Osteocyte (in vitro differentiated cells): ENCODE measurements at places on chromosomes 2 and 18. TPM values are rescaled to one million over a fixed set of nuclear protein-coding genes. Genes with fewer than 3 reads are reported as not detected.

Gene ALPG
- total RNA-seq: not detected in 2 replicates

DNA sequence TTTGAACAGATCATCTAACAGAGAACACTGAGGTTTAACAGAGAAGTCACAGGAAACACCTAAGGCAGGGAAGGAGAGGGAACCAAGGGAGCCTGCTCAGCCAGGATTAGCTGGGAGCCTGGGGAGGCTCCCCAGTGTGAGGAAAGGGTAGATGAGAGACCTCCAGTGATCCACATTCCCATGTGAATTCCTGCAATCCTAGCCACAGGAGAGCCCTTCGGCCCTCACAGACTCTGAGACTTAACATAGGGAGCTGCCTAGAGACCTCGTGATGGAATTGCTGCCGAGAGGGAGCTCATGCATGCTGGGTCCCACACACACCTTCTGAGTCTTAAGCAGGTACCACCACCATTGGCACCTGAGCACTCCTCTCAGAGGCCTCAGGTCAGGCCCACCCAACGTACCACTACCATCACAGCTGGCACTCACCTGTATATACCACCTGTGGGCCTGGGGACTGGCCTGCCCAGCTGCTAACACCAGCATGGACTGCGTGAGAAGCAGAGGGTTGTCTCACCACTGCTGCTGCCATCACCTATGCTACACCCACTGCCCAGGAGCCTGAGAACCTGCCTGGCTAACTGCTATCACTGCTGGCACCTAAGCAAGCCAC, 225.9 kb upstream of the RASGRP3 start:
- DNase-seq: no peak
- H3K4me1 ChIP-seq: no peaks in the 10 kb centered on the region
- H3K27me3 ChIP-seq: no peaks in the 10 kb centered on the region
- peaks cover 16% of the 10 kb centered on the region for H3K36me3 ChIP-seq
- no peak overlapping the region for H3K4me3 ChIP-seq

DNA sequence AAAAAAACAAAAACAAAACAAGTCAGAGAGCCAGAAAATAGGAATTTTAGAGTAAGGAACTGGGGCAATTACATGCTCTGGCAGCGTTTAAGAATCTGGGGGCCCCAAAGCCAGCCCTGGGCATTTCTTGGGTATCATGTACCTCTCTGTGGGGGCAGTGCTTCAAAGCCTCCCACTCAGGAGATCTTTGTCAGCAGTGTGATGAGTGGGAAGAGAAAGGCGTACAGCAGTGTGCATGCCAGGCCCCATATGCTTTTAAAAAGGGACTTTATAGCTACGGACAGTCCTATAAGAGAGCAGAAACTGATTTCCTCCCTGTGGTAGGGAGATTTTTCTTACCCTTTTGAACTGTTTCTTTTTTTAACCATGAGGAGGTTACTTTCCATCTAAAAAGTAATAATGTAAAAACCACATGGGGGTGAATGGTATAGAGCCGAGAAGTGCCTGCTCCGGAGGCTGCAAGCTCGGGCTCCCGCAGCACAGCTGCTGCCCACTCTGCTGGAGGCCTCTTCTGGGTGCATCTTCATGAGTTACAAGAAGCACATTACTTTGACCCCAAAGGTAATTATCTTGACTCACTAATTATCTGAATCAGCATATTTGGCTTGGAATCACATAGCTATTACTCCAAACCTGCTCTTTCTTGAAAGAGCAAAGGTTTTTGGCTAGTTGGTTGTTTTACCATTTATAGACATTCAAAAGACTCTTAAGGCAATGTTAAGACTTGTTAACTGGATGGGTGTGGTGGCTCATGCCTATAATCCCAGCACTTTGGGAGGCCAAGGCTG, 46.4 kb downstream of the PROC start:
- no peak overlapping the region for H3K27ac ChIP-seq
- H3K4me1 ChIP-seq: no peaks in the 10 kb centered on the region
- peaks cover 2% of the 10 kb centered on the region for H3K36me3 ChIP-seq
- DNase-seq: no peak
- H3K4me3 ChIP-seq: no peak overlapping the region

DNA sequence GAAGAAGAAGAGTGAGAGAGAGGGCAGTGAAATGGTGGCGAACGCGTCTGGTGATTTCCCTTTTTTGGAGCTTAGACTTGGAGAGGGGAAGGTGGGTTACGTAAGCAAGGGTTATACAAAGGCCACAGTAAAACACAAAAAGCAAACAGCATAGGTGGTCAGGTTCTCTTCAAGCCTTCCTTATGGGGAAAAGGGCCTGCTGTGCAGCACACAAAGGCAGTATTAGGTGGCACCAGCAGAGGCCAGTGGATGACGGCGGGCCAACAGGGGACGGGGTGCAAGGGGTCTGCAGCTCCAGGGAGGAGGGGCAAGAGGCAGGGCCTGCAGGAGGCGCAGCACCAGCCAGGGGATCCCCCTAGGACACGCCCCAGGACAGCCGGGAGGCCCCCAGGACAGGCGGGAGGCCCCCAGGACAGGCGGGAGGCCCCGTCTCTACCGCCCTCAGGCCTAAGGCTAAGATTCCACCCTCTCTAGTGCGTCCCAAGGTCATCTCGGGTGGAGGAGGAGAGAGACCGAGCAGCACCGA, 32.6 kb upstream of the NPC1 start:
- H3K4me3 ChIP-seq: peak overlapping the region; percentile 69
- peaks cover 35% of the 10 kb centered on the region for H3K27me3 ChIP-seq
- H3K4me1 ChIP-seq: peaks cover 4% of the 10 kb centered on the region
- no peak for DNase-seq

Gene CTAGE1
- not detected in 2 replicates for total RNA-seq

DNA sequence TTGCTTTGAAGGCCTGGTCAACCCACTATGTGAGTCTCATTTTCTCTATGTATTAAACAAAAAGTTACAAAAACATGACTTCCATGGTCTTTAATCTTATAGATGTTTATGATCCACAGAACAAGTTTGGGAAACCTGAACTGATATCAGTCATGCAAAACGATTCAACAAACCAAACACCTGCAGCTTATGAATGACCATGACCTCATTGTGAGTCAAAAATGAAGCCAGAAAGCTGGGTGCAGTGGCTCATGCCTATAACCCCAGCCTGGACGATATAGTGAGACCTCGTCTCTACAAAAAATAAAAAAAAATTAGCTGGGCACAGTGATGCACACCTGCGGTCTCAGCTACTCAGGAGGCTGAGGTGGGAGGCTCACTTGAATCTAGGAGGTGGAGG, 270.4 kb upstream of the CCDC68 start:
- no peak for DNase-seq
- no peak overlapping the region for H3K4me3 ChIP-seq
- no peak overlapping the region for H3K27ac ChIP-seq
- peaks cover 50% of the 10 kb centered on the region for H3K36me3 ChIP-seq
- H3K4me1 ChIP-seq: peaks cover 28% of the 10 kb centered on the region

DNA sequence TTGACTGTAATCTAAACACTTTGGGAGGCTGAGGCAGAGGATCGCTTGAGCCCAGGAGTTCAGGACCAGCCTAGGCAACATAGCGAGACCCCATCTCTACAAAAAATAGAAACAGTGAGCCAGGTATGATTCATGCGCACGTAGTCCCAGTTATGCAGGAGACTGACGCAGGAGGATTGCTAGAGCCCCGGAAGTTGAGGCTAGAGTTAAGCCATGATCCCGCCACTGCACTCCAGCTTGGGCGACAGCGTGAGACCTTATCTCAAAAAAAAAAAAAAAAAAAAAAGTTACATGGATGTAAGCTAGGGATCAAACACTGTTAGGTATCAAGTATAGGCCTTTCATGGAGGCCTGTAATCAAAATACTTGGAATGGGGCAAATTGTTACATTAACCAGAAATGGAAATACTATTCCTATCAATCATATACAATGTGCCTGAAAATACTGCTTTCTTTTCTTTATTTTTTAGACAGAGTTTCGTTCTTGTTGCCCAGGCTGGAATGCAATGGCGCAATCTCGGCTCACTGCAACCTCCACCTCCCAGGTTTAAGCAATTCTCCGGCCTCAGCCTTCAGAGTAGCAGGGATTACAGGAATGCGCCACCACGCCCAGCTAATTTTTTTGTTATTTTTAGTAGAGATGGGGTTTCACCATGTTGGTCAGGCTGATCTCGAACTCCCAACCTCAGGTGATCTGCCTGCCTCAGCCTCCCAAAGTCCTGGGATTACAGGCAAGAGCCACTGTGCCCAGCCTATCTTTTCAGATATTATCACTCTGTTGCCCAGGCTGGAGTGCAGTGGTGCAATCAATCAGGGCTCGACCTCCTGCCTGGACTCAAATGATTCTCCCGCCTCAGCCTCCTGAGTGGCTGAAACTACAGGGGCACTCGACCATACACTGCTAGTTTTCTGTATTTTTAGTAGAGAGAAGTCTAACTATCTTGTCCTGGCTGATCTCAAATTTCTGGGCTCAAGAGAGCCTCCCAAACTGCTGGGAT, 27.2 kb downstream of the XPO1 start:
- H3K27me3 ChIP-seq: no peaks in the 10 kb centered on the region
- peaks cover 16% of the 10 kb centered on the region for H3K4me1 ChIP-seq
- H3K36me3 ChIP-seq: peaks cover 31% of the 10 kb centered on the region
- H3K27ac ChIP-seq: peak overlapping the region; percentile 69
- DNase-seq: no peak

- no peak for DNase-seq
- no peaks in the 10 kb centered on the region for H3K27me3 ChIP-seq
- H3K4me1 ChIP-seq: peaks cover 45% of the 10 kb centered on the region
- H3K36me3 ChIP-seq: peaks cover 31% of the 10 kb centered on the region
Measured at GRCh38 chr2:47029737-47030524, 114.3 kb upstream of the MCFD2 start.

DNA sequence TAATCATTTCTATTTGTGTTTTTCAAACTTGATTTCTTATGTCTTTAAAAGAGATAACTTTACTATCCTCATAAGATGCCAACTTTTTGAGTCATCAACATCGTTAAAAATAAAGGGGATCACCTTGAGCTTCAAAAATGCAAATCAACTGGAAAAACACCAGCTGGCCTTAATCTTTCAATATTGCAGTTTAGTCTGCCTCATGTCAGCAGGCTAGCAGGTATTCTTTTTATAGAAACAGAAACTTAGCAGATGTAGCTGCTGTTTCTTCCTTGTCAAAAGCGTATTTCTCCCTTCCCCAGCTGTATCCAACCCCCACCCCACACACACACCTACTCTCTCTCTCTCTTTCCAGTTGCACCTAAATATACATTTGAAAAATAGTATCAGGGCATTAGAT, 154.1 kb upstream of the ZNF804A start:
- H3K4me3 ChIP-seq: no peak overlapping the region
- no peaks in the 10 kb centered on the region for H3K4me1 ChIP-seq
- H3K27me3 ChIP-seq: no peaks in the 10 kb centered on the region
- no peak overlapping the region for H3K27ac ChIP-seq
- no peak for DNase-seq

DNA sequence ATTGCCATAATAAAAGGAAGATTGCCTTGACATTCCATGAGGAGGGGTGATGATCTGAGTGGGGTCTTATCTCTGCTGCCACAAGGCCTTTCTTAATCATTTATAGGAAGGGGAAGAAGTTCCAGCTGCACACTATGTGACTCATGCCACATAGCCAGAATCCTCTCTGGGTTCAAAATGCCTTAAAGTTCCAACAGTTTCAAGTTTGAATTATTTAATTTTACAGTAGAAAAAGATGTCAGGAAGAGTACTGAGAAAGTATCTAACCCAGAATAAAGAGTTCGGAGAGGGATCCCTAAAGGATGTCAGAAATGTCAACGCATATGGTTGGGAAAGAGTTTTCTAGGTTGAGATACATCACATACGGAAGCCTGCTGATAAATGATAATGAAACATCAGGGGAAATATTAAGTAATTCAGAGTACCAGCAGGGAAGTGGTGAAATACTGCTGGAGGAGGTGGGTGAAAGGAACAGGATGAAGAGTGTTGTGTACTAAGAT, 999.9 kb downstream of the TSN start:
- no peak for DNase-seq
- H3K27me3 ChIP-seq: no peaks in the 10 kb centered on the region
- no peak overlapping the region for H3K4me3 ChIP-seq
- no peaks in the 10 kb centered on the region for H3K4me1 ChIP-seq

GRCh38 chr2:212359425-212360067, 179.1 kb downstream of the ERBB4 start:
- no peak overlapping the region for H3K27ac ChIP-seq
- H3K36me3 ChIP-seq: no peaks in the 10 kb centered on the region
- H3K4me3 ChIP-seq: no peak overlapping the region

DNA sequence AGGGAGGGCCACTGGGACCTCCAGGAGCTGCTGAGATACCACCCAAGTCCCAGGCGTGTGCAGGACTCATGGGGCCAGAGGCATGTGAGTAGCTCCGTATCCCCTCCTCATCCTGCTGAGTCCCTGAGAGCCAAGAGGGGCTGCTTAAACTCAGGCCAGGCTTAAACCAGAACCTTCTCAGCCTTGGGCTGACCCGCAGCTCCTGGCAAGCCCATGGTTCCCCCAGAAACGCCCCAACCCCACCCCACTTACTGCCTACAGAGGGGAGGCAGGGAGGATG, 2.5 kb upstream of the NMUR1 start:
- H3K27me3 ChIP-seq: peaks cover 18% of the 10 kb centered on the region
- DNase-seq: no peak
- H3K27ac ChIP-seq: no peak overlapping the region
- H3K36me3 ChIP-seq: no peaks in the 10 kb centered on the region

GRCh38 chr2:19361325-19361990, 3.0 kb upstream of the OSR1 start:
- H3K4me3 ChIP-seq: peak overlapping the region; percentile 92
- DNase-seq: peak; percentile 83
- H3K27ac ChIP-seq: peak overlapping the region; percentile 70
- H3K36me3 ChIP-seq: no peaks in the 10 kb centered on the region
- peaks cover 22% of the 10 kb centered on the region for H3K27me3 ChIP-seq

Gene ESPNL
- total RNA-seq: not detected in 2 replicates

GRCh38 chr18:75256376-75256775, 45.8 kb downstream of the TSHZ1 start:
- no peak overlapping the region for H3K27ac ChIP-seq
- no peak overlapping the region for H3K4me3 ChIP-seq
- peaks cover 22% of the 10 kb centered on the region for H3K4me1 ChIP-seq
- no peaks in the 10 kb centered on the region for H3K27me3 ChIP-seq
- no peaks in the 10 kb centered on the region for H3K36me3 ChIP-seq

DNA sequence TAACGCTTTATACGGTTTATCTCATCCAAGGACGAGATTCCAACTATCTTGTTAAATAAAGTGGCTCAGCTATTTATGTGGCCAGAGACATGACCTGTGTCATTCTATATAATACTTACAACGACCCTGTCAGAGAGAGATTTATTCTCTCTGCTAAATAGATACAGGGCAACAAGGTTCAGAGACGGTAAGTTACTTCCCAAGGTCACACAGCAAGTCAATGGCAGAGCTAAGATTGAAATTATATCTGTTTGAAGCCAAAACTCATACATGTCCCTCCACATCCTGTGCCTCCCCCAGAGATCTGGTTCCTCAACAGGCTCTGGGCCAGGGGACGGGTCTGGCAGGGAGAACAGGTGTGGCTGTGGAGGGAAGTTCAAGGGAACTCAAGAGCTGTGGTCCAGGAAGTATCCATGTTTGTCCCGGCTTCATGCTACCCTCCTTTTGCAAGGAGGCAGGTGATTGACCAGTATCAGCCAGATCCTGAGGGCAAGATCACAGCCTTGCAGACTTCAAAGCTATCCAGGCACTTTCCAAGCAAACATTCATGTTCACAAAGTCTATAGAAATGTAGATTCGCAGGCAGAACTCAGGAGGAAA, 99.8 kb downstream of the CAPN13 start:
- DNase-seq: peak; percentile 49
- H3K36me3 ChIP-seq: no peaks in the 10 kb centered on the region
- H3K27me3 ChIP-seq: no peaks in the 10 kb centered on the region
- peaks cover 3% of the 10 kb centered on the region for H3K4me1 ChIP-seq
- no peak overlapping the region for H3K4me3 ChIP-seq

Gene PIEZO2
- 134 and 139 TPM in 2 replicates for total RNA-seq

GRCh38 chr2:40564184-40564583, 112.3 kb upstream of the SLC8A1 start:
- no peak for DNase-seq
- no peaks in the 10 kb centered on the region for H3K36me3 ChIP-seq
- peaks cover 36% of the 10 kb centered on the region for H3K27me3 ChIP-seq
- no peaks in the 10 kb centered on the region for H3K4me1 ChIP-seq
- H3K4me3 ChIP-seq: no peak overlapping the region
- H3K27ac ChIP-seq: no peak overlapping the region
